AG04449 (cell line): ENCODE measurements at places on chromosomes 7 and 10.

DNA sequence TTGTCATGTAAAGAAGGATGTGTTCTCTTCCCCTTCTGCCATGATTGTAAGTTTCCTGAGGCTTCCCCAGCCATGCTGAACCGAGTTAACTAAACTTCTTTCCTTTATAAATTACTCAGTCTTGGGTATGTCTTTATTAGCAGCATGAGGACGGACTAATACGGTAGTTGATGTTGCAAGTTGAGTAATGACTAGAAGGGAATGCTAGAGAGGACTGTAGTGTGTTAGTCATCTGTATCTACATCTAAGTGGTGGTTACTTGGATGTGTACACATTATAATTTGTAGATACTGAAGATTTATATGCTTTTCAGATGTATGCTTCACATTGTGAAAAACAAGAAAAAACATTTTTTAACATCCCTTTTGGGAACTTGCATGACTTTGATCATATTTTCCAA, 244.6 kb downstream of the POLR1F start:
- no peak for DNase-seq

- DNase-seq, result no peak
Observed at GRCh38 chr7:117975476-117975875, 102.2 kb upstream of the CTTNBP2 start.

- no peak for DNase-seq
Observed at GRCh38 chr10:67965456-67965855, 81.0 kb downstream of the SIRT1 start.

DNA sequence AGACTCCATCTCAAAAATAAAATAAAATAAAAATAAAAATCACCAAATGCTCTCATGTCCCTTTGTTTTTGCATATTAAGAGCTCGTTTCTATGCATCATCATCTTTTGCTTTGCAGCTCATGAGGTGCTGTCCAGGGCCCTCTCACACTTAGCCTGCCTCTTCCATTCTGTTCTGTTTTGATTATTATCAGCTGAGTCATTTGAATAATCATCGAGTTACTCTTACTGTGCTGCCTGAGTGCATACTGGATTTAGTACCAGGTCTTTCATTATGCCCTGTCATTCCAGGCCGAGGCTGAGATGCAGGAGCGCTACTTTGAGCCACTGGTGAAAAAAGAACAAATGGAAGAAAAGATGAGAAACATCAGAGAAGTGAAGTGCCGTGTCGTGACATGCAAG, 33.0 kb downstream of the UCMA start:
- peak; percentile 28 for DNase-seq

DNA sequence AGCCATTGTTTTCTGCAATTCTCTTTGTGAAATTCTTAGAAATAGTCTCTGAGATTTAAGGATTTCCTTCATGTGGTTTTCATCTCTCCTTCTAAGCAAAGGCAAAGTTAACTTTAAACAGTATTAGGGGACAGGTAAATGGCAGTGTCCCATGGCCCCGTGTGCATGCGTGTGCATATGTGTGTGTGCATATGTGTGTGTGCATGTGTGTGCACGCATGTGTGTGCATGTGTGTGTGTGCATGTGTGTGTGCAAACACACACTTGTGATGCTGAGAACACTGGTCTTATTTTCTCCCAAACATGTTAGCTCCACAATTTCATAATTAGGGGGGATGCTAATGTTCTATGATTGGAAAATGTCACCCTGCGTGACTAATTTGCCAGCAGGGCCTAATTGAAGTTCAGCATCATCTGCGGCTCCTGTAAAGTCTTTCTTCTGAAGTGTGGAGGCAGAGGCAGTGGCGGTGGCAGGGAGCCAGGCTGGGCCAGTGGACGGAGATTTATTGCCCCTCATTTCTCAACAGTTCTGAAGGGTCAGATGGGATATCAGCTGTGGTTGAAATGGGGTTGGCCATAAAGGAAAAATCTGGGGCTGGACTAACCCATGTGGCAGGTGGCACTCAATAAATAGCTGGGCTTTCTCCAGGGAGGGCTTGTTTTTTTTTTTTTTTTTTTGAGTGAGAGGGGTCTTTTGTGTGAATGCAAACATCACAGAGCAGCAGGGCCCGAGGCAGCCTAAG, 289.3 kb upstream of the PODXL start:
- DNase-seq, result no peak
